ENCODE measurements at places on chromosomes 2 and 18. TPM values are rescaled to one million over a fixed set of nuclear protein-coding genes. Genes with fewer than 3 reads are reported as not detected.

GRCh38 chr18:47263430-47264307 lies 12.2 kb upstream of the SKOR2 start:
- DNase-seq = no peak

GRCh38 chr2:120388222-120389035 lies 42.5 kb downstream of the INHBB start:
- DNase-seq = no peak

CROCC2 gene
- total RNA-seq = not detected

DNA sequence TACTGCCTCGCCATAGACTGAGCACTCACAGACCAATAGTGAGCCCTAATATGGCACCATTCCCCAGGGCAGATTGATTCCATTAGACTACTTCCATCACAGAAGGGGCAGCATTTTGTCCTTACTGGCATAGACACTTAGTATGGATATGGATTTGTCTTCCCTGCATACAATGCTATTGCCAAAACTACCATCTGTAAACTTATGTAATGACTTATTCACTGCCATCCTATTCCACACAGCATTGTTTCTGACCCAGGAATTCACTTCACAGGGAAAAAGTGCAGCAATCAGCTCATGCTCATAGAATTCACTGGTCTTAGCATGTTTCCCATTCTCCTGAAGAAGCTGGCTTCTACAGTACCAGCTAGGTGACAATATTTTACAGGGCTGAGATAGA lies 179.0 kb downstream of the PPP1R1C start:
- DNase-seq = no peak

DNA sequence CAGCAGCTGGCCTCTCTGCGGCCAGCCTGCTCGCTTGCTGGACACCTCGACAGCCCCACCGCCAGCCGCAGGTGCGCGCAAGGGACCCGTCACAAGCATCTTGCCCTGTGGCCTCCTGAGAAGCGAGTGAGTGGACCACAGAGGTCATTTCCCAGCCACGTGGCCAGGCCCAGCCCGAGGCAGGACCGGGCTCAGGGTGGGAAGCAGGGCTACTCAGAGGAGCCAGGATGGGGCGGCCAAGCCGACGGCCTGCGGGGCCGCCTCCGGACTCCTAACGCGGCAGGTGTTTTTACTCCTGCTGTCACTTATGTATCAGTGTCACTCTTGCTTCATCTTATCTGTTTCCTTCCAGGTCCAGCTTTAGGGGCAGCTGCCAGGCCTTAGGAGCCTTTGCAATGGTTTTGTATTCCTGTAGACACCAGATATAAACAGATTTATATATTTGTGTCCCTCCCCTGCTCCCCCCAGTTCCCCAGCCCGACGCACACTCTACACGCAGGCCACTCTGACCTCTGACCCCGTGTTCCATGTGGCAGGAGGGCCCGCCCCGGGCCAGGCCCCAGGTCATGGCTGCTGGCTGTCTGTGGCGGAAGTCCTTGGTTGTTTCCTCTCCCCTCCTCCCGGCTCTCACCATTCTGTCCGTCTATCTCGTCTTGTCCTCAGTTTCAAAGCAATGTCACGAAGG lies 236.4 kb downstream of the ATAD2B start:
- no peak for DNase-seq

GRCh38 chr2:98907966-98908905 lies 27.8 kb downstream of the CRACDL start:
- DNase-seq = no peak

DNA sequence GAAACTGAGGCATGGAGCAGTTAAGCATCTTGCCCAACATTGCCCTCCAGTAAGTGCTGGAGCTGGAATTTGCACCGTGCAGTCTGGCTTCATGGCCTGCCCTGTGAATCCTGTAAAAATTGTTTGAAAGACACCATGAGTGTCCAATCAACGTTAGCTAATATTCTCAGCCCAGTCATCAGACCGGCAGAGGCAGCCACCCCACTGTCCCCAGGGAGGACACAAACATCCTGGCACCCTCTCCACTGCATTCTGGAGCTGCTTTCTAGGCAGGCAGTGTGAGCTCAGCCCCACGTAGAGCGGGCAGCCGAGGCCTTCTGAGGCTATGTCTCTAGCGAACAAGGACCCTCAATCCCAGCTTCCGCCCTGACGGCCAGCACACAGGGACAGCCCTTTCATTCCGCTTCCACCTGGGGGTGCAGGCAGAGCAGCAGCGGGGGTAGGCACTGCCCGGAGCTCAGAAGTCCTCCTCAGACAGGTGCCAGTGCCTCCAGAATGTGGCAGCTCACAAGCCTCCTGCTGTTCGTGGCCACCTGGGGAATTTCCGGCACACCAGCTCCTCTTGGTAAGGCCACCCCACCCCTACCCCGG lies 1.3 kb downstream of the PROC start:
- DNase-seq = no peak

DNA sequence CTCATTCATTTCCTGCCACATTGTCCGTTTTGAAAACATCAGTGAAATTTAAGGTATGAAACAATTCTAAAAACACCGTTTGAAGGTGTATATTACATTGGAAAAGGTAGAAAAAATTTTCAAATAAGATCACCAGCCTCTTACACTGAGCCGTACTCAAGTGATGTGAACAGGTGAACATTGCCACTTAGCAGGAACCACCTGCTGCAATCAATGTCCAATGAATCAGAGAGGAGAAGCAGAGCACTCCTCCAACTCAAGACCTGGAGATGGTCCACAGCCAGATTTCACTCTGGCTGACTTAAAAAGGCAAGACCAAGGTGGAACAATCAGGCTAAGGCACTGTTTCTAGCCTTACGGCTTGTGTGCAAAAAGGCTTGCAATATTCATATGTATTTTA lies 110.3 kb upstream of the TTN start:
- no peak for DNase-seq

- DNase-seq = no peak
Measured at GRCh38 chr2:33059471-33060156, 112.9 kb downstream of the LTBP1 start.

ACTG2 gene
- total RNA-seq = 3.8 TPM

D2HGDH gene
- total RNA-seq = 28.5 TPM

C1QL2 gene
- total RNA-seq = not detected

RSAD2 gene
- 2.1 TPM for total RNA-seq

KCNK3 gene
- total RNA-seq = 0.04 TPM

DNA sequence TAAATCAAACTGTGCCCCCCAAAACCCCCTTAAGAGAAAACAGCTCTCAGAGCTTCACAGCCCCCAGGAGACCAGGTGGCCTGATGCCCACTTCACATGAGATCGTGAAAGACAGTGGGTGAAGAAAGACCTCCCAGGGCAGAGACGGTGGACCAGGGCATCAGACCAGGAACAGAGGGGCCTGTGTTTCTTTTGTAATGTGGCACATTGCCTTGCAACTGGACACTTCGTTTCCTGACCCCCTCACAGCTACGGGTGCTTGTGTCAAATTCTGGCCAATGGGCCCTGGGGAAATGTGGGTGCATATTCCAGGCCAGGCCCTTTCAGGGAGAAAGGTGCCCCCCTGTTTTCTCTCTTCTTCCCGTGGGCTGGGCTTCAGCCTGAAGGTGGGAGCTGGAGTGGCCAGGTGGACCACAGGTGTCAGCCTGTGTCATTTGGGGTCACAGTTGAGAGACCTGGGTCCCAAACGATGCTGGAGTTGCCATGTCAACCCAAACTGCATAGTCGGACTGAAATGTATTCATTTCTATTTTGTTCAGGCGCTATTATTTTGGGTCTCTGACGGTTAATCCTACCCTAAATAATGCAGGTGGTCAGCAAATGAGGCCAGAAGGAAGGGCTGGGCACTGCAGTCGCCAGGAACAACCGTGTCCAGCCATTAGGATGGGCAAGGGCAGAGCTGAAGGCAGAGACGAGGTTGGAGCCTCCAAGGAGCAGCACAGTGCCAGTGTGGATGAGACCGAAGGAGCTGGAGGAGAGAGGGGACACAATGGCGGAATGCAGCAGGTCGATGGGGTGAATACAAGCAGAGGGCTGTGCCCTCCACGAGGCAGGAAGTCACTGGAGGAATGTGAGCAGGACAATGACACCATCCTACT lies 338.2 kb downstream of the EIPR1 start:
- no peak for DNase-seq

GRCh38 chr2:157459486-157459885 lies 15.6 kb upstream of the CYTIP start:
- DNase-seq = no peak

DNA sequence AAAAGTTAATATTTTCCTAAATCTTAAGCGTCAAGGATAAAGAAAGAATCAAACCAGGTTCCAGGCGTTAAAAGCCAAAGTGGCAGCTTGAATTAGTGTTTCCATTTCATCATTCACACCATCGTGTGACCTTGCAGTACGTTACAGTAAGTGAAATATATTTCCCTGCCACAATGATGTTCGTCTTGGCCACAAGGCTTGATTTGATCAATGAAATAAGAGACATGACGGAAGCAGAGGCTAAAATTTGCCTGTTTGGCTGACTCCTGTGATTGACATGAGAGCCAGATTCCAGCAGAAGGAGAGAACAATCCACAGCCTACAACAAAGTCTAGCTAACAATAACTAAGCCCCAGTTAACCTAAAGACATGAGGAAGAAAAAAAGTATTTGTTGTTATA lies 62.0 kb downstream of the ASXL2 start:
- no peak for DNase-seq

PLGLB1 gene
- total RNA-seq = 0.62 TPM

DNA sequence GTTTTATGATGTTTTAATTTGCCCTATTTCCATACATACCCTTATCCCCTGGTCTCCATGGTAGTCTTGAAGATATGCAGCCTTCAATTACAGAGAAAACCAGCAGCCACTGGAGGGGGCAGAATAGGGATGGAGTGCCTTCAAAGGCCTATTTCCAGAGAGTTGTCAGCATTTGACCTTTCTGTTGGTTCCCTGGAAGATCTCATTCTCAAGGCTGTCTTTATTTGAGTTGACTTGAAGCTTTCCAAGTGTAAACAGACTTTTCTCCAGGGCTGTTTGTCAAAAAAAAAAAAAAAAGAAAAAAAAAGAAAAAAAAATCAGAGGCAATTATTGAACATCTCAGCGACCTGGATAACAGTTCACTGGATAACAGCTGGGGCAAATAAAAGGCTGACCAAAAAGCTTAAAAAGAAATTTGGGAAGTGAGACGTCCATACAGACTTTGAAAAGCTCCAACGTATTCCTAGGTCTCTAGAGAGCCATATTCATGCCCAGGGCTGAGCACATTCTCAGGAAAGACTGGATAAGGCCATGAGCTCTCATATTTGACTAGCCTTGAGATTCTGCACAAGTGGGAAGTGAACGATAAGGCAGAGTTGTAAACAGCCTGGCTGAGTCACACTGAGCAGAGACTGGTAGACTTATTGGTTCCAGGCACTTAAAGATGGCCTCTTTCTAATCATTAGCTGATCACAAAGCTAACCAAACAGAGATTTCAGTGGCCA lies 126.6 kb downstream of the VAPA start:
- DNase-seq = no peak

DNA sequence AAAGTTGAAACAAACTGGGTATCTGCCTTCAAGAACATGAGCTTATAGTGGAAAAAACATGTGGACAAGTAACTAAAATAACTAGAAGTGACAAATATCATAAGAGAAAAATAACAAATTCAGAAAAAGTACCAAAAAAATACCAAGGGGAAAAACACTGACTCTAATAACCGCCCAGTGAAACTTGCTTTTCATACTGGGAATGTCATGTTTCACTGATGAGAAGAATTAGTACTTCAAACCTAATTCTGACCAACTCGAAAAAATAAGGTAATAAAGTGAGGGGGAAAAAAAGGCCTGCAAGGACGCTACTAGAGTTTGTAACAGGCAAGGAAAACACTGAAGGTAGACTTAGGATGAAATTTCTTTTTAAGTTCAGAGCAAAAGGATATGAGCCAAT lies 83.6 kb downstream of the RTTN start:
- DNase-seq = no peak

GRCh38 chr2:20599001-20599600 lies 51.8 kb downstream of the HS1BP3 start:
- no peak for DNase-seq
